ENCODE measurements at places on chromosomes 3 and 15.

DNA sequence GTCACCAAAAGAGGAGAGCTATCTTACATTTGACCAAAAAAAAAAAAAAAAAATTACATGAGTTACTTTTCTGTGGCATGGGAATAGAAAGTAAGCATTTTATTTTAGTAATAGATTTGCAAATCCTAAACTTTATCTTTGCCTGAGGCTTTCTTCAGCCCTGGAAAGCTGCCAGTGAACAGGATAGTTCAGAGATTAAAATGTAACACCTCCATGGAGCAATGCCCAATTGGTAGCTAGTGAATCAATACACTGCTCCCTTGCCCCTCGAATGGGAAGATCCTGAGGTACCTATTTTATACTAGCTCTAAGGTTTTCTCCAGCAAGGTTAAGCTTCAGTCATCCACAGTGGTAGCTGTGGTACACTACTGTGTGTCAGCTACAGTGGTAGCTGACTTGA, 867.1 kb downstream of the NAALADL2 start:
- no peak for DNase-seq

- DNase-seq = no peak
Measured at GRCh38 chr3:75341324-75342067, 322.6 kb upstream of the FRG2C start.

- DNase-seq = no peak
Measured at GRCh38 chr3:4309491-4310128, 6.4 kb downstream of the SETMAR start.

- no peak for DNase-seq
Measured at GRCh38 chr3:195115600-195116406, 155.2 kb downstream of the XXYLT1 start.

DNA sequence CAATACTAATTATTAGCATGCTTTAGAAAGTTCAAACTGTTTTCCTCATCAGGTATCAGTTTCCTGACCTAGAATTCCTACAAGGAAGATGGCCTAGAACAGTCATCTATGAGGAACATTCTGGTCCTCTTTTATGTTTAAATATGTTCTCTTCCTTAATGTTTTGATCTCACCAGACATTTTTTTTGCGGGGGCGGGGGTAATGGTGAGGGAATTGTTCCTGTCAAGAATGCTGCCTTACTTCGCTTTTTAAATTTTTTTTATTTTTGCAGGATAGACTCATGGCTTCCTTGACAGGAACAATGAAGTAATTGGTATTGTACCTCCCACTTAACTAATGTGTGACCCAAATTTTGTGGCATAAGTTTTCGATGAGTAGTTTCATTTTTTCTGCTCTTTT, 44.3 kb upstream of the NANOGP8 start:
- DNase-seq = no peak

DNA sequence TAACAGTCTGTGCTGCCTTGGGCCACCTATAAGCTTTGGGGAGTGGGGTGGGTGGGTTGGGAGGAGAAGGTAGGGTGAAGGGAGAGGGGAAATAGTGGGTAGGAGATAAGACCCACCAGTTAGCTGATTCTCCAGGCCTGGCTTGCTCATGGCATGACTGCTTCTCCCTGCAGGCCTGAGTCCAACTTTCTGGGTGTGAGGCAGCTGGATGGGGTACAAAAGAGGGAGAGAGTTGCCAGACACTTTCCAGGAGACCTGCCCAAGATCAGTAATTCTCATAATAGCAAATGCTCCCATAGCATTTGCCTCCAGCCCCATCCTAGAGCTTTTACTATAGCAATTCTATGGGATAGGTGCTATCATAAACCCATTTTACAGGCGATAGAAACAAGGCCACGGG, 7.7 kb downstream of the CGNL1 start:
- DNase-seq = no peak

- no peak for DNase-seq
Measured at GRCh38 chr3:97612632-97613031, 151.9 kb upstream of the ARL6 start.

DNA sequence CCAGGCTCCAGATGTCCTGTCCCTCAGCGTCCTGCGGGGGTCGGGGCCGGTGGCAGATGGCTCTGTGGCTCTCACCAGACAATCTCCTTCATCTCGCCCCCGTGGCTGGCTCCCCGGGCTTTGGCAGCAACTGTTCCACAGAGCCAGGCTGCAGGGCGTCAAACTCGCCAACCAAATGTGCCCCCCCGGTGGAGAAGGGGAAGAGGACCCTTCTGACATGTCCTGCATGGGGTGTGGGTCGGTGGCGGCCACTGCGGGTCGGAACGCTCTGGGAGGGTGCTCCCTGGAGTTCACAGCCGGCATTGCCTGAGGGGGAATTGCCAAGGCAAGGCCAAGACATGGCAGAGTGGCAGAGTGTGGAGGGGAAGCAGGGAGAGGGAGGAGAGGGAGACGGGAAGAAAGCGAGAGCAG, 36.0 kb downstream of the BDH1 start:
- no peak for DNase-seq

GRCh38 chr3:129195731-129196256, 12.1 kb upstream of the CNBP start:
- peak; percentile 61 for DNase-seq

DNA sequence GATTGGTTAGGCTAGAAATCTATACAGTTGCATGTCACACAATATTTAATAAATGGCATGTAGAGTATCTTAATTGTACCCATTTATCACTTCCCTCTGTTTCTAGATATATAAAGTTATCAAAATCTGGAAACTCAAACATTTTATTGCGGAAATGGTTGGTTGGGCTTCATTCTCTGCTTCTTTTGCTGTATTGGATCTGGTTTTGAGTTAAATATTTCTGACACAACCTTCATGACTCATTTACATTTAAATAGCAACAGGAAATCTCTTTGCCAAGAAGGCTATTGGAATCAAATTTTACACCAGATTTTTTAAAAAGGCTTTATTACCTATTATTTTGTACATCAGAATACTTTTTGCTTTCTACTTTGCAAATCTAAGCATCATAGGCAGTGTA, 153.8 kb downstream of the EBLN2 start:
- no peak for DNase-seq

GRCh38 chr3:185729337-185730055, 95.3 kb downstream of the IGF2BP2 start:
- DNase-seq = no peak

GRCh38 chr15:69576948-69577351, 124.3 kb downstream of the RPLP1 start:
- no peak for DNase-seq

DNA sequence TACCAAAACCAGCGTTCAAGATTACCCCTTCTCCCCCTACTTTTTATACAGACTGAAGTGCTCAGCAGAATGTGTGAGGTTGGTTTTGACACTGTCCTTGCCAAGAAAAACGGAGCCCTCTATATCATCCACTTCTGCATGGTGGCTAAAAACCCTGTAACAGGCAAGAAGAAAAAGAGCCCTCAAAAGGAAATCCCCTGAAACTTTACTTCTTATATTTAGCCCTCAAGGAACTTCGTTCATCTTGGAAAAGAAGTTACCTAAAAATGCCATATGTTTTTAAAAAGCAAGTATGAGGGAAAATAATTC, 473.6 kb downstream of the FOXP1 start:
- no peak for DNase-seq

DNA sequence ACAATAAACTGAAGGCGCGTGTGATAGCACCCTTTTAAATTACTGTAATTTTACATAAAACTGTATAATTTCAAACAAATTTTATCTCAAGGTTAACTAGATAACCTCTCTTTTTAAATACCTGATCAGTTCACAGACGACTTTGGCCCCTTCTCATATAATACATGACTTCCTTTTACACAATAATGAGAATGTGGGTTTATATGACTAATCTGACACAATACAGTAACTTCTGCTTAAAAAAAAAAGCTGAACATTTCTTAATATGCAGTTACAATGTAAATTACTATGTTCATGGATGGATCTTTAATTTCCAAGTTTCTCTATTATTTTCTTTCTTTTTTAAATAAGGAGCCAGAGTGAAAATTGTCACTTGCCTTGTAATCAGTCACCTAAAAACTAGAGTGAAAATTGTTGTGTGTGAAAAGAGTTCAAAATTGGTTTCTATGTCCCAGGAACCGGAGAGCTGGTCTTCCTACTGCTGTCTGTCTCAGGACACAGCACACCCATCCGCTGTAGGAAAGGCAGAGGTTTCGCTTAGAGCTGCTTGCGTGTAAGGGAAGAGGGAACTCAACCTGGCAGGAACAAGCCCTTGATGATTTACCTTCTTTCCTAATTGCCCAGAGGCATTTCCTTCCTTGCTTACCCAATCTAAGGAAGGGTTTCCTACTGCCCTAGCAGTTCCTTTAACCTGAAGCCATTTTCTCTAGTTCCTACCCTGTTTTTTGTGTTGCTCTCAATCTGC, 33.3 kb downstream of the PLD1 start:
- no peak for DNase-seq

- DNase-seq = no peak
Measured at GRCh38 chr15:78524230-78524629, 16.0 kb upstream of the PSMA4 start.

- DNase-seq = no peak
Measured at GRCh38 chr15:67831363-67831762, 6.1 kb downstream of the SKOR1 start.

DNA sequence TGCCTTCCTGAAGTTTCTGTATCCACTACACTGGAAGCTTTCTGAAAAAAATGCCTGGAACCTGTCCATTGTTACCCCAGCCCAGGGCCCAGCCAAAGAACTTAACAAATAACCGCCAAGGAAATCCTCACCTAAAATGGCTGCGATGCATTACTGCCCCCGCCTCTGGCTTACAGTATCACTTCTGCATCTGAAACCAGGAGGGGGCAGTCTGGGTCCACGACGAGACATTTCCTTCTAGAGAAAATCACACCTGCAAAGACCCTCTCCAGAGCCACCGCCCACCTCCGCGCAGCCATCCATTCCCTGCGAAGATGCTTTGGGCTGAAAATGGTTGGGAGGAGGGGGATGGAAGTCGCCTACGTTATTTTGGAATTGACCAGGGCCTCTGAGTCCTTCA, 22.4 kb upstream of the CELF6 start:
- no peak for DNase-seq

GRCh38 chr3:58351920-58352319, 19.2 kb downstream of the PXK start:
- DNase-seq = no peak

GRCh38 chr15:52236013-52236412, 44.8 kb upstream of the GNB5 start:
- no peak for DNase-seq

GRCh38 chr15:40150163-40150925, 10.5 kb upstream of the BUB1B start:
- DNase-seq = peak; percentile 38

DNA sequence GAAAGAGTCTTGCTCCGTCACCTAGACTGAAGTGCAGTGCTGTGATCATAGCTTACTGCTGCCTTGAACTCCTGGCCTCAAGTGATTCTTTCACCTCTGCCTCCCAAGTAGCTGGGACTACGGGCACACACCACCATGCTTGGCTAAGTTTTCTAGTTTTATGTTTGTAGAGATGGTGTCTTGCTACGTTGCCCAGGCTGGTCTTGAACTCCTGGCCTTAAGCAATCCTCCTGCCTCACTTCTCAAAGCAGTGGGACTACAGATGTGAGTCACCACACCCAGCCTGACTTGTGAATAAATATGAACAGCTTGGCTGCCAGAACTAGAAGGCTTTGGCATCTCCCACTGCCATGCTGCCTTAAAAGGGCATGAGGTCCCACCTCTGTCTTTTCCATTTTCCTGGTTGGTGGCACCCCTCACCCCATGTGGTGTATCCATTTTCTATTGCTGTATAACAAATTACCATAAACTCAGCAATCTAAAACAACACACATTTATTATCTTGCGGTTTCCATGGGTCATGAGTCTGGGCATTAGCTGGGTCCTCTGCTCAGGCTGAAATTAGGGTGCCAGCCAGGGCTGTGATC, 44.3 kb downstream of the PTPRG start:
- DNase-seq = no peak

- no peak for DNase-seq
Measured at GRCh38 chr3:147669077-147669476, 259.9 kb downstream of the ZIC1 start.

GRCh38 chr3:89058371-89058770, 49.0 kb upstream of the EPHA3 start:
- no peak for DNase-seq

- no peak for DNase-seq
Measured at GRCh38 chr15:63487076-63487757, 17.2 kb upstream of the USP3 start.

- no peak for DNase-seq
Measured at GRCh38 chr3:128432971-128433836, 33.5 kb downstream of the DNAJB8 start.

- peak; percentile 13 for DNase-seq
Measured at GRCh38 chr3:63818282-63819150, 583 bp upstream of the C3orf49 start.

DNA sequence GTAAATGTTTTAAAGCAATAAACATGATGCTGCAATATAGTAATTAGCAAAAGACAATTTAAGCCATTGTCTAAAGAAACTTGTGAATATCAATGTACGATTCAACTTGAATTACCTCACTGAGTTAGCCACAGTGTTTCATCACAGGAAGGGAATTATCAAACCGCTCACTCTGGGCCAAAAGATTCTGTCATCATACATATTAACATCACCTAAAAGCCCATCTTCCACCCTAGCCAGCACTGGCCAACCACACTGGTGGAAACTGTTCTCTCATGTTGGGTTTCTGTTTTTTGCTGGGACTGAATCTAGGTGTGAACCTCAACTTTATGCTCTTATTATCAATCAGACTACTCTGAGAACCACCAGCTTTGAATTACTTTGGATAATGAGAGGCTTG, 497.7 kb upstream of the THBS1 start:
- no peak for DNase-seq

GRCh38 chr15:79922512-79923078, 25.8 kb upstream of the MTHFS start:
- DNase-seq = no peak

- no peak for DNase-seq
Measured at GRCh38 chr3:155178810-155179436, 98.8 kb downstream of the MME start.

DNA sequence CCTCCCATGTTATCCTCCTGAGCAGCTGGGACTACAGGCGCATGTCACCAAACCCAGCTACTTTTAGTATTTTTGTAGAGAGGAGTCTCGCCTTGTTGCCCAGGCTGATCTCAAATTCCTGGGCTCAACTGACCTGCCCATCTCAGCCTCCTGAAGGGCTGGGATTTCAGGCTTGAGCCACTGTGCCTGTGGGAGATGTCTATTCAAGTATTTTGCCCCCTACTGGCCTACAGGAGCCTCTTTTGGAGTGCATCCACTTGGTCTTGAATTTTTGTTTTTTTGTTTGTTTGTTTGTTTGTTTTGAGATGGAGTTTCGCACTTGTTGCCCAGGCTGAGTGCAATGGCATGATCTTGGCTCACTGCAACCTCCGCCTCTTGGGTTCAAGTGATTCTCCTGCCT, 3.2 kb upstream of the DHX30 start:
- DNase-seq = no peak

Data from epithelial cell of proximal tubule (primary cell).